GM12865 (cell line): ENCODE measurements at places on chromosomes 4 and X.

GRCh38 chrX:84721416-84721815 is 219.2 kb upstream of the HDX start:
- DNase-seq, result no peak

DNA sequence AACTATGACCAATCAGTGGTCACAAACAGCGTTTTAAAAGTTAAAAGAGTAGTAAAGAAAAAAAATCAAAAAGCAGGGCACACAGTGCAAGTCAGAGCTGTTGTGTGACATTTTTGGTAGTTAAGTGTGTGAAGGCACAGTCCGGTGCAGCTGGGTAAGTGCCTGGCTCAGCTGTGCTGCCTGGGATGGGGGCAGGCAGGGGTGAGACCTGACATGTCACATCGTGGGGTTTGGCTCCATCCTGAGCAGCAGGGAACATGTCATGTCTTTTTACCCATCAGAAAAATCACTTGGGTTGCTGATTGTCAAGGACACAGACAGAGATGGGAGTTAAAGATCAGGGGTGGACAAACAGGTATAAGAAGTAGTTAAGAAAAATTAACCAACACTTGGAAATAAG is 125.1 kb downstream of the NSUN7 start:
- DNase-seq, result no peak

DNA sequence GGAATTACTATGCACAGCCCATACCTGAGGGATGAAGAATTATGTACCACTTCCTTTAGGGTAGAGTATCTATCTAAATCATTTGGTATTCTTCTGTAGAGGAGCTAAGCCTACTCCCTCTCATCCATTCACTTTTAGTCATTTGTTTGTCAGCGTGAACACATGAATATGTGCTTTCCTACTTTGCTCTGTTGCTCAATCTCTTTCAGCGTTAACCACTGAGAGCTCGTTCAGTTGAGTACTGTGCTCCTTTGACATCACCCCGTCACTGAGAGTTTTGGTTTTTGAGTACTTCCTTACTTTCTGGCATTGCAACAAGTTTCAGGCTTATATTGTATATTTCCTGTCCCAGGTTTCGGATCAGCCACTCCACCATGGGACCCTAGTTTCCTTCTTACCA is 700.6 kb downstream of the NLGN4X start:
- no peak for DNase-seq

GRCh38 chr4:93749292-93749761 is 79.2 kb upstream of the ATOH1 start:
- DNase-seq, result peak; percentile 63

GRCh38 chrX:80282535-80282934 is 137.7 kb upstream of the TENT5D start:
- DNase-seq, result no peak

- no peak for DNase-seq
Observed at GRCh38 chr4:80045786-80046185, 27.2 kb downstream of the ANTXR2 start.

DNA sequence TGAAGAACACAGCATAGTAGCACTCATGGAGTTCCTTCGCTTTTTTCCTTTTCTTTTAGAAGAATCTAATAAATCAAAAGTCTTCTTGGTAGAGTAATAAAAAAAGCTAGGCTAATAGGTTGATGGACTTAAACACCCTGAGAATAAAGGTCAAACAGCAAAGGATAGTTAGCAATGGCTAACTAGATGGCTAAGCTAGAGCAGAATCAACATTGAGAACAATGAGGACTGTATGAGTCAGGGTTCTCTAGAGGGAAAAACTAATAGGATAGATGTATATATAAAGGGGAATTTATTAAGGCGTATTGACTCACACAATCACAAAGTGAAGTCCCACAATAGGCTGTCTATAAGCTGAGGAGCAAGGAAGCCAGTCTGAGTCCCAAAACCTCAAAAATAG is 550.9 kb downstream of the GLUD2 start:
- no peak for DNase-seq

DNA sequence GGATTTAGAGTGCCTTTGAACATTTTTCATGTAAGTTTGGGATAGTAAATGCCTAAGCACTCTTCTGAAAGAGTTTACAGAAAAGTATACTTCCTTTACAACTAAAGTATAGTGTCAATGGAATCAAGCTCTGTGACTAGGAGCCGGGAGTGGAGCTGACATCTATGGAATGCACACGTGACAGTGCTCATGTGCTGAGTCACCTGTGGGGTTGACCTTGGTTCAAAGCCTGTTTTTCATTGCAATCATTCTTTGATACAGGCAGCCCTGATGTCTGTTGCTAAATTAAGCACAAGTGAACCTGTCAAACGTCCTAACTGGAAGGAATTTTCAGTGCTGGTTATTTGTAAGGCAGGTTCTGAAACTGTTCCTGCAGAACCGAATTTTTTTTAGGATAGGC is 82.5 kb downstream of the GPAT3 start:
- DNase-seq, result no peak

- no peak for DNase-seq
Observed at GRCh38 chrX:149298111-149298510, 207.0 kb downstream of the IDS start.

- DNase-seq, result no peak
Observed at GRCh38 chr4:183360161-183360919, 38.1 kb upstream of the CLDN24 start.

DNA sequence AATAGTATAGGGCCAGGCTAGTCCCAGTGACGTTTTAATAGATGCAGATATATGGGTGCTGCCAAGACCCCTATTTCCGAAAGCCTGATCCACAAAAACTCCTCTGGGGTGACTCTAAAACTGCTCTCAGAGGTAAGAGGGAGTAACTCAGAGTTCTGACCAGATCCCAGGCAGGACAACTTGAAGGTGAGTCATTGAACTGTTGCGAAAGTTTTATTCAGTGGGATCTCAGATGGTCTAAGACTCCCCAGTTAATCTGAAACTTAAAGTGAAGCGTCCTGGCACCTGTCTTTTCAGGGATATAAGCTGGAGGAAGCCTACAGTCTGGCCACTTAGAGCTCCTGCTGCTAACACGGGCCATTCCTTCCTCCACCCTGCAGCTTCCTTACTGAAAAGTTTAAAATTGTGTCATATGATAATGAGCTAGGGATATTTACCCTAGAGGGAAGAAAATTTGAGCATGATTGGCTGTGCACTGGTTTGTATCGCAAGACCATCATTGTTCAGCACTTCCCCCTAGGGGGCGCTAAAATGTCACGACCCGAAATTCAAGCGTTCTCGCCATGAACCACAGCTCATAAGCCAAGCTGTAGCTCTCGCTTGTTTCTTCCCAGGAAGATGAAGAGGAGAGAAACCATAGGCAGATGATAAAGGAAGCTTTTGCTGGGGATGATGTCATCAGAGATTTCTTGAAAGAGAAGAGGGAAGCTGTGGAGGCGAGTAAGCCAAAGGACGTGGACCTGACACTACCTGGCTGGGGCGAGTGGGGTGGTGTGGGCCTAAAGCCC is 19.5 kb downstream of the UTP14A start:
- peak; percentile 78 for DNase-seq

GRCh38 chrX:153649178-153649914 is 2.3 kb downstream of the DUSP9 start:
- DNase-seq, result peak; percentile 39

DNA sequence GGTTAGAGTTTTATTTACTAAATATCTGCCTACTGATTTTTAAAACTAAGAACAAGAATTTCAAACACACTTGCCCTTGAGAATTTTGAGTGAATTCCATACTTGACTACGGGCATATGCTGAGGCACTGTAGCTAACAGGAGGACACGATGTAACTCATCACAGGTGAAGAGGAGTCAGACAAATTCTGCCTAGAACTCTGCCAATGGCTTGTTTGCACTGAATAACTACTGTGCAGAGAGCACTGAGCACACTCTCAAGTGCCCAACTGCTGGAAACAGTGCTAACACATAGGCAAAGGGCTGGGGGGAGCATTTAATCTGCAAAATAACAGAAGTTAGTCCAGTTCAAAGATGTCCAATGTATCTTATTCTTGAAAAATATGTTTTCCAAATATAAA is 104.4 kb downstream of the WDFY3 start:
- no peak for DNase-seq

DNA sequence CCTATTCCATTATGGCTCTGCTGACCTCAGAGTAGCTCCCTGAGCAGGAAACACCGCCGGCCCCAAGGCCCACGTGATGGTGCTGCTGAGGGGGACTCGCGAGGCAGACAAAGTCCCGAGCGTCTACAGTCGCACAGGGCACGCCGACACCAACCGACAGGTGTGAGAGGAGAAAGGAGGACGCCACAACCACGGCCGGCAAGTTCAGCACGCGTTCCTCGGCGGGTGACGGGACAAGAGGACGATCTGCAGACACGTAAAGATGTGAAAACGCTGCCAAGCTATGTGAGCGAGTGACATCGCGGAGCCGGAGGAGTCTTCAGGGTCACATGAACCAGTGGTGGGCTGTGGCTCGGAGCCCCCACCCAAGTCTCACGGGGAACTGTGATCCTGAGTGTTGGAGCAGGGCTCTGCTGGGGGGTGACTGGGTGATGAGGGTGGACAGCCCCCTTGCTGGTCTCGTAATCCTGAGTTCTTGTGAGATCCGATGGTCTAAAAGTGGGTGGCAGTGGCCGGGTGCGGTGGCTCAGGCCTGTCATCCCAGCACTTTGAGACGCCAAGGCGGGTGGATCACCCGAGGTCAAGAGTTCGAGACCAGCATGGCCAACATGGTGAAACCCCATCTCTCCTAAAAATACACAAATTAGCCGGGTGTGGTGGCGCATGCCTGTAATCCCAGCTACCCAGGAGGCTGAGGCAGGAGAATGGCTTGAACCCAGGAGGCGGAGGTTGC is 34.0 kb downstream of the PPP2R3B start:
- no peak for DNase-seq
